Activated CD8-positive, alpha-beta memory T cell treated with anti-CD3 and anti-CD28 coated beads, Interleukin-2, amount 10 ng/mL, durations not matched to agents 7 days and 5 days (primary cell): ENCODE measurements at places on chromosomes 2 and 18. TPM values are rescaled to one million over a fixed set of nuclear protein-coding genes. Genes with fewer than 3 reads are reported as not detected.

- DNase-seq: peak; percentile 42
- H3K4me3 ChIP-seq: no peak overlapping the region
Observed at GRCh38 chr2:236177604-236177966, 9.4 kb upstream of the GBX2 start.

DNA sequence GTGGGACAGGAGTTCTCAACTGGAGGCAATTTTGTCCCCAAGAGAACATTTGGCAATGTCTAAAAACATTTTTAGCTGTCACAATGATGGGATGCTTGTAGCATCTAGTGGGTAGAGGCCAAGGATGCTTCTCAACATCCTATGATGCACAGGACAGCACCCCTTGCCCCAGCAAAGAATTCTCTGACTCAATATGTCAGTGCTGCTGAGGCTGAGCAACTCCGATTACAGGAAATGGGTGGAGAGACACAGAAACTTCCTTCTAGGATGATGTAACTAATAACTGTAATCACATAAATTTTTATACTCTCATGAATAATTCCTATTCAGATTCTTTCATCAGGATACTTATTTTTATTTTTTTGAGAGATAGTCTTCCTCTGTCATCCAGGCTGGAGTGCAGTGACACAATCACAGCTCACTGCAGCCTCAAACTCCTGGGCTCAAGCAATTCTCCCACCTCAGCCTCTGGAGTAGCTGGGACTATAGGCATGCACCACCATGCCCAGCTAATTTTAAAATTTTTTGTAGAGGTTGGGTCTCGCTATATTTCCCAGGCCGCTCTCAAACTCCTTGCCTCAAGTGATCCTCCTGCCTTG lies 120.3 kb upstream of the ACAA2 start:
- H3K36me3 ChIP-seq: no peaks in the 10 kb centered on the region
- H3K4me1 ChIP-seq: no peaks in the 10 kb centered on the region
- no peak for DNase-seq

DNA sequence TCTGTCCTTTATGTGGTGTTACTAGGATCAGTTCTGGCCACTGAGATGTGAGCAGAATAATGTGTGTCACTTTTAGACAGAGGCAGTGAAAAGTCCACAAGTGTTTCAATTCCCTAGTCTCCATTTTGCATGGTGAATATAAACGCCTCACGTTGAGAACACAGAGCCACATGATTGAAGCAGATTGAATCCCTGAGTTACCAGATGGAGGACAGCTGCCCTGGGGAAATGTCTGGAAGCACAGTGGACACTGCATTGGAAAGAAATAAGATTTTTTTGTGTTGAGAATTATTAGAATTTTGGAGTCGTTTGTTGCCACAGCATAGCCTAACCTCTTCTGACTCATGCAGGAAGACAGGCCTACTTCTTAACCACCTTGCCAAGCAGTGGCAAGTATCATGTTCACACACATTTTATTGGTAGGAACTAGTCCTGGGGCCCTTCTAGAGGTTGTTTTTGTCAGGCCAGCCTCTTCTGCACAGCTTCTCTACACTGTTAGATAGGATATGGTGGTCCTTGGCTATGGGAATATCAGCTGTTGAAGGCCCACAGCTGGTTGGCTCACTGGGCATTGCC lies 188.6 kb downstream of the TMEM182 start:
- no peaks in the 10 kb centered on the region for H3K36me3 ChIP-seq
- no peaks in the 10 kb centered on the region for H3K27me3 ChIP-seq
- no peak overlapping the region for H3K27ac ChIP-seq
- no peaks in the 10 kb centered on the region for H3K4me1 ChIP-seq
- no peak overlapping the region for H3K4me3 ChIP-seq

DNA sequence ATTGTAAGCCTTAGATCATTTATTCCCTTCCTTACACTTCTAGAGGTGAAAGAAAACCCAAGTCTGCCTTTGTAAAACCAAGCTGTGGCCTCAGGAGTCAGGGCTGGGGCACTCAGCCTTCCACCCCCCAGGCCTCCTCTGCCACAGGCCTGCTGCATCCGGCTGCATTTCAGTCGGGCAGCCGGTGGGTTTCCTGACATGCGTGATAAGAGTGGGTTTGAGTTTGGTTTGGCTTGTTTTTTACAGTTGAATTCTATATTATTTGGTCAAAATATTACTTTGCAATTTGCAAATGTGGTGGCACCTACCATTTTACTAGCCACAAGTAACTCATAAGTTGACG lies 42.4 kb downstream of the ADI1 start:
- no peak overlapping the region for H3K4me3 ChIP-seq
- H3K4me1 ChIP-seq: no peaks in the 10 kb centered on the region
- H3K27ac ChIP-seq: no peak overlapping the region
- DNase-seq: no peak

DNA sequence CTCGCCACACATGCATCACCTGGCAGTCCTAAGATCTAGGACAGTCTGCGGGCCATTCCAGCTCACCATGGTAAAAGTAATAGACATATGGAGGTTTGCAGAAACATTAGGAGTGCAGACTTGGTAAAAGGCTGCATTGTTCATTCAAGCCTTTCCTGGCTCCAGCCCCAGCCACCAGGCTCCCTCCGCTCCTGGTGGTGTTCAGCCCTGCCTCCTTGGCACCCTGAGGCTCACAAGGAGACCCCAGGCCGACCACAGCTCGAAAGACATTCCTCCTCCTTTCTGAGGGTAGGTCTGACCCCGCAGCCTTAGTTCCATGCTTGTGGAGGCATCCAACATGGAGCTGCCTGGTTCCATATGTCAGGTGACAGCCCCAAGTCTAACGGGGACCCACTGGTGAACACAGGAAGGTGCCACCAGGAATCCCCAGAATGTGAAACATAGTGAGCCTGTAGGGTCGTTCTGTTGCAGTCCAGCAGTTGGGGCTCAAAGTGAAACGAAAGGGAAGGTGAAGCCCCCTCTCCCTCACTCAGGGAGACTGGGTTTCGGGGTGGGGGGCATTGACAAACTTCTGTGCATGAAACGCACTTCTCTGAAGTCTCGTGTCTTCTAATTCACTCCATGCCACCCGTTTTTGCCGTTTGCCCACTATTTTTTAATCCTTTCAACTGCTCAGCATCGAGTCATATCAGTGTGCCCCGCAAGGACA lies 5.0 kb upstream of the SP100 start:
- H3K4me1 ChIP-seq: peaks cover 59% of the 10 kb centered on the region
- no peak for DNase-seq
- H3K27me3 ChIP-seq: no peaks in the 10 kb centered on the region
- peak overlapping the region; percentile 99 for H3K27ac ChIP-seq
- H3K36me3 ChIP-seq: peaks cover 17% of the 10 kb centered on the region

GRCh38 chr18:43635397-43635796 lies 358.1 kb upstream of the SYT4 start:
- no peaks in the 10 kb centered on the region for H3K4me1 ChIP-seq
- H3K27ac ChIP-seq: no peak overlapping the region
- no peak for DNase-seq
- no peak overlapping the region for H3K4me3 ChIP-seq
- H3K36me3 ChIP-seq: no peaks in the 10 kb centered on the region

- no peaks in the 10 kb centered on the region for H3K36me3 ChIP-seq
- no peak overlapping the region for H3K4me3 ChIP-seq
- DNase-seq: no peak
- no peaks in the 10 kb centered on the region for H3K4me1 ChIP-seq
Observed at GRCh38 chr18:58901783-58902182, 37.1 kb downstream of the ZNF532 start.

DNA sequence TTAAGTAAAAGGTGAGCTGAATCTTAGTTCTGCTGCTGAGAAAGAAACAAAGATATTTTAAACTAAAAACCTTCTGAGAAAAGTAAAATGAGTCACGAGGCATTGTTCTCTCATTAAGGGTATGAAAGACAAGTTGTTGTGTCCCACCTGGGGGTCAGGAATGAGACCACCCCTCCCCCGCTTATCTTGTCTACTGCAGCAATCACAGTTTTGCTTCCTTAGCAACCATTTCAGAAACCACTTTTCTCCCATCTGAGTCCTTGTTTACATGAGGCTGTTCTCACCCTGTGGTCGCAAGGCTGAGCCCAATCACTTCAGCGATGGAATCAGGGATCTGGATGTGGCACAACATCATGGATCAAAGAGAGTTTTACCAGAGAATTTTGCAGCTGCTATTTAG lies 377.6 kb upstream of the NETO1 start:
- DNase-seq: no peak
- H3K27ac ChIP-seq: no peak overlapping the region
- no peaks in the 10 kb centered on the region for H3K4me1 ChIP-seq
- H3K27me3 ChIP-seq: no peaks in the 10 kb centered on the region
- no peaks in the 10 kb centered on the region for H3K36me3 ChIP-seq
- H3K4me3 ChIP-seq: no peak overlapping the region

DNA sequence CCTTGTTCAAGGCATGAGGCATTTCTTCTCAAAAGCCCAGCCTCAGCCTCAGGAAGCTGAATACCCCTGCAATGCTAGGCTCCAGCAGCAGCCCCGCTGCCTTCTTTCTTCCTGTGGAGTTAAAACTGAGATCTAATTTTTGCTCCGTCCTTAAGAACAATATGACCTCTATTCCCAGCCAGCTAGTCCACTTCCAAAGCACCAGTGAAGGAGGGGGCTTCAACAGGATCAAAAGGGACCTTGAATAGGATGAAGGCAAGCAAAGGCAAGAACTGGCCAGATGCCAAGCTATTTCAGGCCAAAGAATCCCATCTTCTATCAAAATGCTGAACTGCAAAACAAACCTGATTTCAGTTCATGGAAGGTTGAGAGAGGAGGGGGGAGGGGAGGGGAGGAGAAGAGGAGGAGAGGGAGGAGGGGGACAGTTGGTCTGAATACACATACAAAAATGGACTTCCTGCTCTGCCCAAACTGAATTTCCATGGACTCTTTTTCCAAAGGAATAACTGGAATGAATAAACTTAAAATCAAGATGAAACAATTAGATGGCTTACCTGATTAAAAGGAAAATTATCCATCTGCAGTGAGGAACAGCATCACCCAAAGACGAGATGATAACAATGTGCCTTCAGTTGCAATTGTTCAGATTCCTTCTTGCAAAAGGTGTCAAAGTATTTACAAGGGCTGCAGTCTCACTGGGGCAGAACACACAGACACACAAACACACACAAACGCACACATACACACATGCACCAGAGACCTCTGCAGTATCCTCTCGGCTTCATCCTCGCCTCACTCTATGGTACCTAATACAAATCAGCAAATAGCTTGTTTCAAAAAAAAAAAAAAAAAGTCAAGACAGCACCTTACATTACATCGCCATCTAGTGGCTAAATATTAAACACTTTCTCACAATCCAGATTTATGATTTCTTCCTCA lies at the start of gene SCN1A:
Gene SCN1A, minus strand, starts transcription at position 804 of the 939 bp plus-strand sequence. CDS start 54,399 bp downstream, outside the sequence.
- no peaks in the 10 kb centered on the region for H3K36me3 ChIP-seq
- H3K27me3 ChIP-seq: peaks cover 29% of the 10 kb centered on the region
- no peak for DNase-seq
- peaks cover 3% of the 10 kb centered on the region for H3K4me1 ChIP-seq
- no peak within 1 kb of the TSS for H3K4me3 ChIP-seq
- no peak within 1 kb of the TSS for H3K27ac ChIP-seq

DNA sequence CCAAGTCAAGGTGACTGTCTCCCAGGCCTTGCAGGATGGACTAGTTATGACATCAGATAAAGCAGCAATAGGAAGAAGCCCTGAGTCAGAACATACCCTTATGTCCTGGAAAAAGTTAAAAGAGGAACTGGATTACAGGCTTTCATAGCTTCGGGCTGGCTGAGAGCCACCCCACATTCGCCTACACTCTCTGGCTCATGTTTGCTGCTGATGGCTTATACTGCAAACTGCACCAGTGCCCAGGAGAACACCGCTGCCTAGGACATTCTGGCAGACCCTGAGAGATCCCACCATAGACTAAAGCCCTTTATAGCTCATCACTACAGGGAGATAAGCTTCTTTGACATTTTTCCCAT lies 20.3 kb downstream of the SLC8A1 start:
- no peaks in the 10 kb centered on the region for H3K4me1 ChIP-seq
- DNase-seq: no peak
- H3K27ac ChIP-seq: no peak overlapping the region
- H3K27me3 ChIP-seq: no peaks in the 10 kb centered on the region
- no peak overlapping the region for H3K4me3 ChIP-seq

DNA sequence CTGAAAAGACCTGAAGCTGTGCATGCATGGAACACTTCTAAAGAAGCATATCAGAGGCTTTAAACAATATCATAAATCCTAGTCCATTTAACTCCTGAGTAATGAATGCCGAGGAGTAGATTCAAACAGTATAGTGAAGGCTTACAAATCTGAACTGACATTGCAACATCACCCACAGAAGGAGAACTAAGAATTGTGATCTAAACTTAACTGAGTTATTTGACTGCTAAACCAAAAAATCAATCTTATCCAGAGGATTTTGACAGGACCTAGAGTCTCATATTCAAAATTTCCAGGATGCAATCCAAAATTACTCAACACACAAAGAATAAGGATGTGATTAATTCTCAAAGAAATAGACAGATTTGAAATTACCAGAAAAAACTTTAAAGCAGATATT lies 181.0 kb downstream of the SLC39A10 start:
- H3K4me3 ChIP-seq: no peak overlapping the region
- no peaks in the 10 kb centered on the region for H3K36me3 ChIP-seq
- no peak overlapping the region for H3K27ac ChIP-seq
- peaks cover 10% of the 10 kb centered on the region for H3K4me1 ChIP-seq
- no peak for DNase-seq

DNA sequence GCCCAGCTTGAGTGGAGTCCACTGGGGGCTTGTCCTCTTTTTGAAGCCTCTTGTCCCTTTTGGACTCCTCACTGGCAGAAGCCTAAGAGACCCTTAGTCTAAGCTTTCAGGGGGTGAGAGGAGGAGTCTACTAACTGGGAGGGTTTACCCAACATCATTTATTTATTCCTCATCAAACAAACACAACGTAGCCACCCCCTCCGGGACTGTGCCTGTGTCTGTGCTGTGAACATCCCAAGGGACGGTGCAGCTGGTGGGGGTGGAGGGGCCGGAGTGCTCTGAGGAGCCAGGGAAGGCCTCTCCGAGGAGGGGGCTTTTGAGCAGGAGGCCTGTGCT lies 42.7 kb upstream of the TAF1B start:
- no peaks in the 10 kb centered on the region for H3K36me3 ChIP-seq

- peaks cover 22% of the 10 kb centered on the region for H3K27me3 ChIP-seq
- no peaks in the 10 kb centered on the region for H3K36me3 ChIP-seq
- H3K27ac ChIP-seq: no peak overlapping the region
- no peak for DNase-seq
- H3K4me1 ChIP-seq: no peaks in the 10 kb centered on the region
- H3K4me3 ChIP-seq: no peak overlapping the region
Observed at GRCh38 chr18:8719192-8719591, 13.8 kb downstream of the MTCL1 start.

DNA sequence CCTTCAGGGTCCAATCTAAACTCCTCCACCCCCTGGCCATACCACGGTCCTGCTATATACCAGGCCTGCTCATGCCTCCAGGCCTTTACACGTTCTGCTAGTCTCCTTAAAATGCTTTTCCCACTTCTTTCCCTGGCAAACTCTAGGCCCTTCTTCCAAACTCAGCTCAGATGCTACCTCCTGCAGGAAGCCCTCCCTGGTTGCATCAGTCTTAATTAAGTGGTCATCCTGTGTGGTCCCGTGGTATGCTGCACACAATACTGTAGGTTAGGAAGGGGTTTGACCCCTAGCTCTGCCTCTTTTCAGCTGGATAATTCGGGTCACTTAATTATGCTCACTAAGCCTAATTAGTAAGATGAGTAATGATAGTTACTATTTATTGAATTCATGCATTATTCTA lies 85.9 kb upstream of the SP3 start:
- no peaks in the 10 kb centered on the region for H3K4me1 ChIP-seq
- H3K36me3 ChIP-seq: no peaks in the 10 kb centered on the region
- H3K27ac ChIP-seq: no peak overlapping the region

The CNRIP1 gene
- total RNA-seq: not detected

The RAPGEF4 gene
- total RNA-seq: 0.21 TPM

The SGO2 gene
- 39.7 TPM for total RNA-seq

The UGT1A6 gene
- not detected for total RNA-seq

The SOX11 gene
- total RNA-seq: not detected

The FAP gene
- total RNA-seq: 0.23 TPM

The ADAM23 gene
- total RNA-seq: 0.28 TPM

The SATB2 gene
- not detected for total RNA-seq
